ENCODE measurements at places on chromosomes 16 and 17. TPM values are rescaled to one million over a fixed set of nuclear protein-coding genes. Genes with fewer than 3 reads are reported as not detected.

GRCh38 chr17:81831957-81832607, 1.0 kb downstream of the MCRIP1 start:
- peak; percentile 78 for DNase-seq

The ERN2 gene
- total RNA-seq: 0.29 TPM

GRCh38 chr16:17311333-17312093, 159.2 kb downstream of the XYLT1 start:
- no peak for DNase-seq

GRCh38 chr17:36147601-36148000, 28.8 kb downstream of the TBC1D3B start:
- no peak for DNase-seq

DNA sequence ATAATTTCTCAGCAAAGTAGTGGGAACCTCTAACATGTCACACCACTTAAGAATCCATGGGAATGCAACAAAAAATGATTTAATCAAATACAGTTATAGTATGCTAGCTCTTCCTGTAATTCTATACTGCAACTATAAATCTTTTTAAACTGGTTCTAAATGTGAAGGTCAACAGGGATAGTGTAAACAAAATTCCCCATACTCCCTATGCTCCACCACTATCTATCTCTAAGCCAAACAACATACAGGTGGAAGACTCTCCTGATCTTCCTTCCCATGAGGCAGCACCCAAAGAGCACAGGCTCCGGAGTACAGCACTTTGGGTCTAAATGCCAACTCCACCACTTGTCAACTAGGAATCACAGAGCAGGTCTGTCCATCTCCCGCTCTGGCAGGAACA, 4.4 kb downstream of the XPO6 start:
- no peak for DNase-seq

GRCh38 chr17:8463099-8463498, 27.4 kb downstream of the NDEL1 start:
- DNase-seq: no peak

The HS3ST3A1 gene
- total RNA-seq: 0.93 TPM

The STARD3 gene
- 78.2 TPM for total RNA-seq

GRCh38 chr16:2404099-2404498, 25.1 kb upstream of the CCNF start:
- no peak for DNase-seq

DNA sequence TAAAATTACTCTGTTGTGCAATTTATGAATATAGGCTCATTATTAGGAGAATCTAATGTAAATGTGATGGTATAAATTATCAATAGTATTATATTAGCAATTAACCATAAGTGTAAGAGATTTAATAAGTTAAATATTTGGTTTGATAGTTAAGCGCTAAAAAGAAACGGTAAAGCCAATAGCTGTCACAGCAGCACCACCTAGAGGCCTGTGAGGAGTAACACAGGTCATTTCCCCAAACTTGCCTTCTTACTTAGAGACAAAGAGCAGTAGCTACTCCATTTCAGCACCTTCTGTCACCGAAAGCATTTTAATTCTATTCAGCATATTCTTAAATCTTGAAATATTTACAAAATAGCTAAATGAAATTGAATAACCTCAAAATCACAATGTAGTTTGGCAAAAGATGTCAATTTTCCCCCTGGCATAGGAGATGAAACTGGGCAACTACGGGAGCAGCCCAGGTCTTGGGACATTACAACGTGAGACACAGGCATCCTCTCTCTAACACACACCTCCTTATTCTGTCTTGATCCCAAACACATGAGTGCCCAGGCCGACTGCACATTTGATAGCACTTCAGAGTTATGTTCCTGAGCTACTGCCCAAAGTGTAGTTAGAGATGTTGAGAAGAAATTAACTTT, 14.3 kb upstream of the DYNLRB2 start:
- DNase-seq: no peak

DNA sequence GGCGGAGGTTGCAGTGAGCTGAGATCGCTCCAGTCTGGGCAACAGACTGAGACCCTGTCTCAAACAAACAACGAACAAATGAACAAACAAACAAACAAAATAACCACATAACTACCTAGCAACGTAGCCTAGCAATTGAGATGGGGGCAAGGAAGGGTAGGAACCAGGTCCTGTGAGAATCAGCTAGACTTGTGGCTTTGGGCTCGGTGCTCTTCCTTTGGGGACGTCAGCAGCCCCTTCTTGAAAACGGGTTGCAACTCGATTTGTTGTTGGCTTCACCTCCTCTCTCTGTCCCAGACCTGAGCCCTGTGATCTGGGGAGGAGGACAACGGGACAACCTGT, 72.2 kb downstream of the ABCC1 start:
- DNase-seq: no peak

DNA sequence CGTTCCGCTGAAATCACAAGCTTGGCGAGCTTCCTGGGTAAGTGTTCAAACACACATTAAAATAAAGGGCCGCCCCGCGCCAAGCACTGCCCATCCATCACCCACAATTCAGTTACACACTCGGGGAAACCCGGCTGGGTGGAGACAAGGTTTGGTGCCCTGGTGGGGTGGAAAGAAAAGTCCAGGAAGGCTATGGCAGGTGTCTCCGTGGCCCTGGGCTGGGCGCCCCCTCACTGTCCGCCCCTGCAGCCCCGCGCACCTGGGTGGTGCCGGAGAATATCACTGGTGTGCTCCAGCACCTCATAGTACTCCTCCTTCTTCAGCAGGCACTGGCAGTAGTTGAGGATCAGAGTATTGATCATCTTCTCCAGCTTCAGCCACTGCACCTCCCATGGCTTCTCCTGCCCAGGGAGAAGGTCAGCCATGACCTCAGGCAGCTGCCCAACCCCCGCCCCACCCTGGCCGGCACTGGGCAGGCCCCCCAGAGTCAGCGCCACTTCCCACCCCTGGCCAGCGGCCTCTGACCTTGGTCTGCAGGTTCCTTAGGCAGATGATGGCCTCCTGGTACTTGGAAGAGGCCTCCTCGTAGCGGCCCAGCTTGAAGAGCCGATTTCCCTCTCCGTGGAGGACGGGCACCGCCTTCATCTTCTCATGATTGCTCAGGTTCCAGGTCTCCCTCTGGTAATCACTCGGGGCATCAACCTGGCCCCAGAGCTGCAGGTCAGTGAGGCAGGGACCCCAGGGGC, 8.4 kb downstream of the AIPL1 start:
- no peak for DNase-seq

- no peak for DNase-seq
Observed at GRCh38 chr17:51115179-51115578, 5.5 kb downstream of the SPAG9 start.

DNA sequence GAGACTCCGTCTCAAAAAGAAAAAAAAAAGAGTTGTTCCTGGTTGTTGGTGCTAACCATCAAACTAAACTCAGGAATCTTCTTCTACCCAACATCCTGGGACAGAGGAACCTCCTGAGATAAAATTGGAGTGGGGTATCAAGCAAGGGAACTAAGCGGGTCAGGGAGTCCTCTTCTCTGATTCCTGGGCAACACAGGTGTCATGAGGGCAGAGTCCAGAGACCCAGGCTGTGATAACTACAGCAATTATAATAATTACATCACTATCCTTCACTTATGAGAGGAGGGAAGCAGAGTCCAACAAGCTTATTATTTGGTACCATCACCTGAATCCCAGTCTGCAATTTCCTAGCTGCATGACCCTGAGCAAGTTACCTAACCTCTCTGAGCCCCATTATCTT, 8.1 kb downstream of the C17orf50 start:
- DNase-seq: no peak

- no peak for DNase-seq
Observed at GRCh38 chr16:6066652-6067051, 969.1 kb upstream of the EEF2KMT start.

The PALB2 gene
- total RNA-seq: 11.7 TPM

The HCRT gene
- total RNA-seq: not detected

The ZP2 gene
- total RNA-seq: 0.67 TPM

GRCh38 chr17:4043862-4044261, 79.6 kb upstream of the ATP2A3 start:
- DNase-seq: no peak

DNA sequence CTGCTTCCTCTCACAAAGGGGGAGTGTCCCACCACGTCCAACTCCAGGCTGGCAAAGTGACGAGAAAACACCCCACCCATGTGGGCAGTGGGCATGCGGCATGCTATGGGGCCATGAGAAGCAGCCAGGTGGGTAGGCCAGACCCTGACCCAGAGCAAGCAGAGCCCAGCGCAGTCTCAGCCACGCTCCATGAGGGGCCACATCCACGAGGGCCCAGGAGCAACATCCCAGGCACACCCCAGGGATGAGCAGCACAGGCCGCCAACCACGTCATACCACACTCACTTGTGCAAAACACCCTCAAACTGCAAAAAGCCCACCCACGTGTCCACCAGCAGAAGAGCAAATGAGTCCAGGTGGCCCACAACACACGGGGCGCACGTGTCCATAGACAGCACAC, 117.0 kb downstream of the ZNF778 start:
- DNase-seq: peak; percentile 58

GRCh38 chr17:47692895-47693730, 848 bp upstream of the TBKBP1 start:
- no peak for DNase-seq

DNA sequence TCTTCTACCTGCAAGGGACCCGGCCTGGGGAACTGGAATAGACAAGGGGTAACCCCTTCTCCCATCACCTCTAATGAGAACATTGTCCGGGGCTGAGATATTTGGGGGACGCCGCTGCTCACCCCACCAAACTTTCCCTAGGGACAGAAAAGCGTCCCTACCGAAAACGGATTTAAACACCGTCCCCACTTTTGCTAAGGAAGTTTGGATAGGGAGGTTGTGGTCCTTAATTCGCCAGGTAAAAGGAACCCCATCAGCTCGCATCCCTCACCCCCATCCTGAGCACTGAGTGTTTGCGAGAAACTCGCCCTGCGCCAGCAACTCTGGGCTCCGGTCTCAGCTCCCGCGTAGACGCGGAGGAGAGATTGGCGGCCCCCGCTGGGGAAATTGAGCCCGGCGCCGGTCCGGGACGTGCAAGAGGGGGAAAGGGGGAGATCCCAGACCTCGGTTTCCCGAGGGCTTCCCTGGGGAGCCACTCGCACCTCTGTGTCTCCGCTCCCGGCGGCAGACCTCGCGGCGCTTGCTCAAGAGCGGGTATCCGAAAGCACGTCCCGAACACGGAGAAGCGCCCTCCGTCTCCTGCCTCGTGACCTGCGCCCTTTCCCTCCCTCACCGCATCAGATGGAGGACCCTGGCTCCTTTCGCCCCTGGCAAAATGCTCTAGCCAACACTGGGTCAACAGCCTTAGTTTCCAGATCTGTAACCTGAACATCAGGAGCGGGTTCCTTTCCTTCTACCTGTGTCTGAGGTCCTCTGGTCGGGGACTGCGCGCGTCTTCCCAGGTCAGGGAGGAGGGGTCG, 3.1 kb upstream of the SOX9 start:
- no peak for DNase-seq

DNA sequence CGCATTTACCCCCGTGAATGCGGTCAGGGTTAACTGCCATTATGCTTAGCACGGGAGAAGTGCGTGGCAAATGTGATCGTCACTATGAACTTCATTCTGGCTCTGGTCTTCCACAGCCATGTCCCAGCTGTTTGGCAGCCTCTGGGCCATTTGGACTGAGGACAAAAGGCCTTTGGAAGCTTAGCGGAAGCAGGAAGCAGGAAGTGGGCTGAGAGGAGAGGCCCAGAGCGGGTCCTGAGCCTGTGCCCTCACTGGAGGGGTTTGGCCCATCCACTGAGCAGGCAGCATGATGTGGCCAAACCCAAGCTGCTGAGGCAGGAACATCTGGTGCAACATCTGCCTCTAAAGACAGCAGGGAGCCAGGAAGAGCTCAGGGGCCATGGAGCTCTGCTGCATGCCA, 345.9 kb downstream of the C16orf95 start:
- DNase-seq: peak; percentile 49

The TLK2 gene
- 38.4 TPM for total RNA-seq

DNA sequence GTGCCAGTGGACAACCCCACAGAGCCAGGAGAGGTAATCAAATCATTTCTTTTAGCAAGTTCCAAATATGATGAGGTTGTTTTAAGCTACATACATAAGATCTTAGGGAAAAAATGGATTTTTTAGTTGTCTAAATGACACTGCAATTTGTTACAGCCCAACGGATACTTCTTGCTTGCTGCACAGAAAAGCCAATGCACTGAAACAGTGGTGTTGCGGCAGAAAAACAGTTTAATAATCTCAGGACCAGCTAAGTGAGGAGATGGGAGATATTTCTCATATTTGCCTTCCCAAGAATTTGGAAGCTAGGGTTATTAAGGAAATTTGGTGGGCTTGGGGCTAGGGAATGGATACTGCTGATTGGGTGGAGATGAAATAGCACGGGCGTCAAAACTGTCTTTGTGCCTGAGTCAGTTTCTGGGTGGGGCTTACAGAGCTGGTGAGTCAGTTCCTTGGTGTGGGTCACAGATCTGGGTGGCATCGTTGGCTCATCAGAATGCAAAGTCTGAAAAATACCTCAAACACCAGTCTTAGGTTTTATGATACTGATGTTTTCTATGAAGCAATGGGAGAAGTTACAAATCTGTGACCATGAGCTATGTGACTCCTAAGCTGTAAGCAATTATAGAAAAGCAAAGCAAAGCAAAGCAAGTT, 255.4 kb downstream of the IRX3 start:
- DNase-seq: no peak

DNA sequence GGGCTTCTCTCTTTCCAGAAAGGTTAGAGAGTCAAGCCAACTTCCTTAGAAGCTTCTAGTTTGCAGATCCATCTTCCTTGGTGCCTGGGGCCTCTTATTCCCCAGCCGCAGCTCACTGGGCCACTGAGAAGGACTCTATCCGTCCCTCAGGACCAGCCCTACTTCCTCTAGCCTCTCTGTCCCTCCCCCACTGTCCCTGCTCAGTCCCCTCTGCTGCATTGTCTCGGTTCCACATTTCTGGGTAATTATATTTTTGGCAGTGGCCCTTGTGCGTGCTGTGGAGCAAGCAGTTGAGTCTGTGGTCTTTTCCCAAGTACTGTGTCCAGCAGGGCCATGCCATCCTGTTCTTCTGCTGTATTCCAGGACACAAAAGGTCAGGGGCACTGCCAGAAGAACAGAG, 17.8 kb downstream of the IRX3 start:
- DNase-seq: no peak

The CYGB gene
- 34.3 TPM for total RNA-seq

GRCh38 chr17:40340327-40340726, 24.2 kb downstream of the GJD3 start:
- DNase-seq: no peak

- no peak for DNase-seq
Observed at GRCh38 chr17:13920413-13920812, 148.9 kb upstream of the COX10 start.
